Activated CD8-positive, alpha-beta memory T cell treated with anti-CD3 and anti-CD28 coated beads for 24 hours (primary cell): ENCODE measurements at places on chromosomes 1 and 21.
A peak's percentile ranks its signal among the peaks of the same experiment; 100 is the strongest.

GRCh38 chr21:44539046-44539445, 949 bp downstream of the KRTAP10-1 start:
- peak; percentile 30 for DNase-seq

GRCh38 chr1:61011561-61012263, 70.6 kb upstream of the NFIA start:
- no peak for DNase-seq

- no peak for DNase-seq
Measured at GRCh38 chr1:58062635-58063034, 483.9 kb downstream of the OMA1 start.

GRCh38 chr1:165300400-165300903, 56.1 kb downstream of the LMX1A start:
- DNase-seq, result no peak

GRCh38 chr1:17569200-17570139, 30.0 kb downstream of the ARHGEF10L start:
- DNase-seq, result no peak

DNA sequence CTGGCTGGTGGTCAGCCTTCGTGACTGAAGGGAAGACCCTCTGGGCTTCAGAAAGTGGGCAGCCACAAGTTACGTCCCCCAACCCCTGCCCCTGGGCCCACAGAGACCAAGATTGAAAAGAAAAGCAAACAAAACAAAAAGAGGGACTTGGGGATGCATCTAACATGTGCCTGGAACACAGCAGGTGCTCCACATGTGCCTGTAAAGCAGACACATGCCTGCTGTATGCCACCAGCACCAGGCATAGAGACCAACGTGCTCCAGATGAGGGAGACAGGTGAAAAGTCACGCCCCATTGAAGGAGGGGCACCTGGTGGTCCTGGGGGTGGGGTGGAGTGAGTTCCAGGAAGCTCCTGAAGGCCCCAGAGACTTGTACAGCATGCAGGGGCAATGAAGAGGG, 11.9 kb downstream of the CDK18 start:
- no peak for DNase-seq
